ENCODE measurements at places on chromosomes 6 and 20.

- no peak for DNase-seq
Measured at GRCh38 chr20:58576603-58576970, 61.4 kb upstream of the APCDD1L start.

DNA sequence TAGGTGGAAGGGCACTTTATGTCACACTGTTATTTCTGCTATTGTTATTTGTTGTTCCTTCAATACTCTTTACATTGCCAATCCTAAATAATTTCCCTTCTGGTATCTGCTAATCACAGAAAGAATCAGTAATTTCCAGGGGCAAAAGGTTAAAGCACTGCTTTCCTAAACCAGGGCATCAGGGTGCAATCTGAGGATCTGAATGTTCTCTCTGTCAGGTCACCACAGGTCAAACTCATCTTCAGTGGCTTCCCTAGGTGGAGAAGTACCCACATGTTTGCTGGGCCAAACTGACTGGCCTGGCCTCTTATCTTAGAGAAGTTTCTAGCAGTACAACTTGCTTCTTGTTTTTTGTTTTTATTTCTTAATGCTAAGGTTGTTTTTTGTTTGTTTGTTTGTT is 118.7 kb downstream of the OPRM1 start:
- no peak for DNase-seq

DNA sequence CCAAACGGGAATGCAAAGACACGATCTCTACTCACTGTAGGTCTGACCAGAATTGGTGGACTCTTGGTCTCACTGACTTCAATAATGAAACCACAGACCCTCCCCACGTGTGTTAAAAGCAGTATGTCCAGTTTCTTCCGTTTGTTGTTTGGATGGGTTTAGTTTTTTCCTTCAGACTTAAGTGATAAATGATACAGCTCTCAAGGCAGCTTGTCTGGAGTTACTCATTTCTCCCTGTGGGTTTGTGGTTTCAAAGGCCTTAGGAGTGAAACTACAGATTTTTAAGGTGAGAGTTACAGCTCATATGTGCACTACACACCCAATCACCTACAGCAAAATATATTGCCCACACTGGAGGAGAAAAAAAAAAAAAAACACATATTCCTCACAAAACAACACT is 86.7 kb upstream of the STMND1 start:
- DNase-seq, result no peak

GRCh38 chr6:21941926-21942325 is 348.4 kb downstream of the SOX4 start:
- DNase-seq, result no peak

GRCh38 chr20:19277381-19277780 is 64.9 kb downstream of the SLC24A3 start:
- DNase-seq, result no peak

GRCh38 chr20:31681769-31682168 is 40.9 kb downstream of the BCL2L1 start:
- DNase-seq, result no peak

GRCh38 chr6:78607189-78607588 is 260.2 kb upstream of the IRAK1BP1 start:
- DNase-seq, result no peak

- DNase-seq, result no peak
Measured at GRCh38 chr6:29981211-29981812, 39.0 kb downstream of the HLA-A start.

DNA sequence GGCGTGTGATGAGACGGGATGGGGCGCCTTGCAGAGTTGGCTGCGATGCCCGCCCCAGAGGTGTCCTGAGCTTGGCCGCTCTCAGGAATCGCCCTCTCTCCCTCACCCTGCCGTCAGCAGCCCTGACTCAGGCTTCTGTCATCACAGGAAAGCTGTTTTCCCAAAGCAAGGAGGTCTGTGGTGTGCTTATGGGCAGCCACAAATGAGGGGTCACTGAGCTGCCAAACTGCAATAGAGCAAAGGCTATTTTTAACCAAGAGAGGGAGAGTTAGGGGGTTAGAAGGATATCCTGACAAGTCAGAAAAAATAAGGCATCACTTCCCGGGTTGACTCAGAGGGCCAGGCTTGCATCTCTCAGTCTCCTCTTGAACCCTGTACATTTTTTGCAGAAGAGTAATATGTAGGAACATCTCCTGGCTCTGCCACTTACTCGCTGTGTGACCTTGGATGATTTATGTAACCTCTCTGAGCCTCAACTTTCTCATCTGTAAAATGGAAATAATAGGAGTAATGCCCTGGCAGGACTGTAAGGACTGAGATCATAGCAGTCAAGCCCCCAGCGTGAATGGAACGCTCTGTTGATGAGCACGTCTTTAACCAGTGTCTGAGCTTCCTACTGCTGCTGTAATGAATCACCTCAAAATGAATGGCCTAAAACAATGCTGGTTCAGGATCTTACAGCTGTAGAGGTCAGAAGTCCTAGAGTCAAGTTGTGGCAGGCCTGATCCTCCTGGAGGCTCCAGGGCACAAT is 181.9 kb downstream of the NFATC2 start:
- DNase-seq, result no peak

- no peak for DNase-seq
Measured at GRCh38 chr6:46338131-46338530, 153.1 kb downstream of the RCAN2 start.
